Activated T-helper 17 cell treated with anti-CD3 and anti-CD28 coated beads, Interleukin-2, amount 50 U/mL, for 72 hours (primary cell): ENCODE measurements at places on chromosomes 16 and 17. TPM values are rescaled to one million over a fixed set of nuclear protein-coding genes. Genes with fewer than 3 reads are reported as not detected.
A peak's percentile ranks its signal among the peaks of the same experiment; 100 is the strongest.

Gene SMIM22
- not detected for total RNA-seq

Gene CLEC19A
- total RNA-seq: not detected

Gene KRTAP16-1
- 0.15 TPM for total RNA-seq

Gene ODAD4
- 0.63 TPM for total RNA-seq

Gene POLR2C
- total RNA-seq: 71.3 TPM

Gene NHLRC4
- total RNA-seq: 1.1 TPM

- ATAC-seq: no peak
Observed at GRCh38 chr16:46748775-46749705, 896 bp upstream of the MYLK3 start.

DNA sequence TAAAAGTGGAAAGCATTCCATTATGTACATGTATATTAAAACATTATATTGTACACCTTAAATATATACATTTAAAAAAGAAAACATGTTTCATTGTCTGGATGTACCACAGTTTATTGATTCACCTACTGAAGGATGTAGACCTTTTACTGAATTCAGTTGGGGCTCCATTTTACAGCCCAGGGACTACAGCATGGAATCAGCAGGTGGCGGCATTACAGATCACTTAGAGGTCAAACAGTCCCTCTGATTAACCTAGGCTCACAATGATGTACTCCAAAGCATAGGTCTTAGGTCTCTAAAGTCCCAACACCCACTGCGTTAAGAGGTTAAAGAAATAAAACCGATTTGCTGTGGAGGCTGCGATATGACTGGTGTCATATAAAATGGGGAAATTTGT is 490.9 kb downstream of the SHISA9 start:
- no peak for ATAC-seq

- ATAC-seq: no peak
Observed at GRCh38 chr16:19864566-19864965, 20.1 kb downstream of the GPRC5B start.

GRCh38 chr17:31525801-31526549 is 134.5 kb downstream of the RAB11FIP4 start:
- no peak for ATAC-seq

DNA sequence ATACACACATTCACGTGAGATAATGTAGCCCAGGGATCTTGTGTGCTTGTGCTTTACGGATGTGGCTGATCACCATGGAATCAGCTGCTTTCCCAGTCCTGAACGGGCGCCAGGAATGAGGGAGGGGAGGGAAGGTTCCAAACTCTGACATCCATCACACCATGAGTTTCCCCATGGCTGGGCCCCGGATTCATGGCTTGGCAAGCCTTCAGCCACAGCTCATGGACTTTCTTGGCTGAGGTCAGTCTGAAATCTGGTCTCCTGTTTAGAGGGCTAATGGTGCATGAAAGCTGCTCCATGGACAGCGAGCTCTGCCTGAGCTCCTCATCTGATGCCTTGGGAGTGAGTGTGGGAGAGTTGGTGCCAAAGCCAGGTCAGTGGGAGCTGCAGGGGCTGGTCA is 767.6 kb upstream of the EEF2KMT start:
- ATAC-seq: no peak

DNA sequence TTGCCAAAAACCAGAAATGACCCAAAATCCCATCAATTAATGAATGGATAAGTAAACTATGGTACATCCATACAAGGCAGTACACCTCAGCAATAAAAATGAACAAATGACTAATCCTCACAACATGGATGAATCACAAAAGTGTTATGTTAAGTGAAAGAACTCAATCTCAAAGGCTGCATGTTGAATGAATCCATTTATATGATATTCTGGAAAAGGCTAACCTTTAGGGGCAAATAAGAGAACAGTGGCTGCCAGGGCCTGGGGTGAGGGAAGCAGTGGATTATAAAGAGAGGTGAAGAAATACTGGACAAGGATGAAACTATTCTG is 46.1 kb upstream of the MSI2 start:
- ATAC-seq: no peak

GRCh38 chr17:74379495-74380085 is 12.3 kb downstream of the GPR142 start:
- peak; percentile 96 for ATAC-seq

DNA sequence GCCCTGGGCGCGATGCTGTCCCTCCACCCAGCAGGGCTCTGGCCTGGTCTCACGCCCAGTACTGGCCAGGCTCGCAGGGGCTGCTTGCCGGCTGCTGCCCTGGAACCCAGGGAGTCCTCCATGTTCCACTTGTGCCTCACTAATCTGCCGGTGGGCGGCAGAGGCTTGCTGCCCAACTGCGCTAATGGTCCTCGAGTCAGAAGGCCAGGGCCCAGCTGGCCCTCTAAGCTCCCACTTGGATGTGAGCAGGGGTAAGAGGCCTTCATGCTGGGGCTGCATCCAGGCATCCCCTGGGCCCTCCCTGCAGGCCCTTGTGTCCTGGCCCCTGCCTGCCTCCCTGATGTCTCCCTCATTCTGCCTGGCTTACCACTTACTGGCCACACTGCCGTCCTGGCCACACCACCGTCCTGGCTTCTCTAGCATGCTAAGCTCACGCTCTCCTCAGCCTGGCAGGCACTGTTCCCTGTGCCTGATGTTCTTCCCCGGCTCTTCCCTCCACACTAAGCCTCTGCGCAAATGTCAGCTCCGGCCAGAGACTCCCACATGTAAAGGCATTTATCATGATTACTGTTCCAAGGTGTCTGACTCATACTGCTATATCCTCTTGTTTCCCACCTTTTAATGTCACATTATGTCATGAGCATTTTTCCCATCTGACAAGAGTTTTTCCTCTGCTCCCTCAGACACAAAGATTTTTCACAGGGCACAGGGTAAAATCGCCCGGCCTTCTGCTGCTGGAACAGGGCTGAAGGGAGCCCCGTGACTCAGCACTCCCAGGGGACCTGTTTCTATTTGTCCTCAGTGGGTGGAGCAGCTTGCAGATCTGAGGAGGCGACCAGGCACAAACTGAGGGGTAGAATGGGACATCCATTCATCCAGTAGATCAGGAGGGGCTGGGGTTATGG is 15.9 kb downstream of the B9D1 start:
- no peak for ATAC-seq

DNA sequence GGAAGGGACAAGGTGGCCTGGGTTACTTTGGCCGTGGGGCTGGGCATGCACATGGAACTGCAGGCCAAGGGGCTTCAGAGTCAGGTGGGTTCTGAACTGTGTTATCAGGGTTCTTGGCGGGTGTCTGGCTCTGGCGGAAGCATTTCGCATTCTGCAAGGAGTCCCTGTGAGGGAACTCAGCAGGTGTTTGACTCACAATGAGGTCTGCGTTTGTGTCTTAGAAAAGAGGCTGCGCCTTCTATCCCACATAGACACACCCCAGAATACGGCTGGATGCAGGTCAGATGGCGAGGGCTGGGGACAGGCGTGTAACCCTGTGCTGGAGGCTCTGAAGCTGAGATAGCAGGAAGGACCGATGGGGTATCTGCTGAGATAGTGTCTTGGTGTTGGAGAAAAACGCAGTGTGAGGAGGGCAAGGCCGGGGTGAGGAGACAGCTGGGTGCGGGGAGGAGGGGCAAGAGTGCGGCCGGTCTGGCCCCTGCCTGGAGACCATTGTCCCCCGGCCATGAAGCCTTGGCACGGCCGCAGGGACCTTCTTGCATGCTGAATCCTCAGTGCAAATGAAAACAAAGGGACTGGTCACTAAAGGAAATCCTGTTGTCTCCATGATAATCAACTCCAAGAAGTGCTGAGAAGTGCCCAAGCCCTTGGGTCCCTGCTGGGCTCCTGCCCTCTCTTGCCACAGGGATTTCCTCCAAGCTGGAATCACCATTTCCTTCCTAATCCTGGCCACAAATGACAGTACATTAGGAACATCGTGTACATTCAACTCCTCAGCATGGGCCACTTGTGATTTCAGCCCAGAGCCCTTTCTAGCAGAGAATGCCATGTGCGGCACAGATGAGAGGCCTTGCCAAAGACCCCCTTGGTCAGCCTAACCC is 22.8 kb upstream of the MTSS2 start:
- ATAC-seq: no peak

DNA sequence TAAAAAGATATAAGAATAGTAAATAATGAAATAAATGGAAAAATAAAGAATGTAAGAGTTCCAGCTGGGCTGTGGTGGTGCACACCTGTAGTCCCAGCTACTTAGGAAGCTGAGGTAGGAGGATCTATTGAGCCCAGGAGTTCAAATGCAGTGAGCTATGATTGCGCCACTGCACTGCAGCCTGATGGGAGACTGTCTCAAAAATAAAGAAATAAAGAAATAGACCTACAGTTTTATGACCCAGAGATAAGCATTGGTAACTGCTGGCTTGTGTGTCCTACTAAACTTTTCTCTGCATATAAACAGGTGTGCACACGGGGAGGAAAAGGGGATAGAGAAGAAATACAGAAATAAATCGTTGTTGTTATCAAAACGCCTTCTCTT is 7.8 kb upstream of the PDP2 start:
- no peak for ATAC-seq

DNA sequence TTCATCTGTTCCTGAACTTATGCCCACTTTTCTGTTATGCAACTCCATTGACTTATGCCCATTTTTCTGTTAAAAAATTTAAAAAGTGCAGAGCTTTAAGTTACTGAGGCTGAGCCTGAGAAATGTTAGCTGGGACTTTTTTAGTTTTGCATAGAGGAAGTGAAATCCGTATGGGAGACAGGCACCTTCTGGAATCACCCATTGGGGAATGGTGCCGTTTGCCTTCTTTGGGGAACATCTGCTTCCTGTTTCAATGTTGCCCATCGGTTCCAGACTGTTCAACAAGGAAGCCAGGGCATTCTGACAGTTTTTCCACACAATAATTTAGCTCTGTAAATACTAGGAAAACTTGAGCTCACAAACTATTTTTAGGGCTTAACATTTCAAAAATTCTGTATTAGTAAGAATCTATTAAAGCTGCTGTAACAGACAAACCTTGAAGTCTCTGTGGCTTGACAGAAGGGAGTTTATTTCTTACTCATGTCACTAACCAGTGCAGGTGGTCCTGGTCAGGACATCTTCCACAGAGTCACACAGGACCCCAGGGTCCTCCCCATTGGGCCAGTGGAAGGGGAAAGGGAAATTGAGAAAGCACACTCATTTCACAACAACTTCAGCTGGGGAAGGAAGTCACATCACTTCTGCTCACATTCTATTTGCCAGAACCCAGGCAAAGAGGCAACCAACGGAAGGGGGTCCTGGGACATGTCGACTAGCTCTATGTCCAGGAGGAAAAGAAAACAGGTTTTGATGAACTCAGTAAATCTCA is 17.2 kb downstream of the PRKCB start:
- no peak for ATAC-seq

DNA sequence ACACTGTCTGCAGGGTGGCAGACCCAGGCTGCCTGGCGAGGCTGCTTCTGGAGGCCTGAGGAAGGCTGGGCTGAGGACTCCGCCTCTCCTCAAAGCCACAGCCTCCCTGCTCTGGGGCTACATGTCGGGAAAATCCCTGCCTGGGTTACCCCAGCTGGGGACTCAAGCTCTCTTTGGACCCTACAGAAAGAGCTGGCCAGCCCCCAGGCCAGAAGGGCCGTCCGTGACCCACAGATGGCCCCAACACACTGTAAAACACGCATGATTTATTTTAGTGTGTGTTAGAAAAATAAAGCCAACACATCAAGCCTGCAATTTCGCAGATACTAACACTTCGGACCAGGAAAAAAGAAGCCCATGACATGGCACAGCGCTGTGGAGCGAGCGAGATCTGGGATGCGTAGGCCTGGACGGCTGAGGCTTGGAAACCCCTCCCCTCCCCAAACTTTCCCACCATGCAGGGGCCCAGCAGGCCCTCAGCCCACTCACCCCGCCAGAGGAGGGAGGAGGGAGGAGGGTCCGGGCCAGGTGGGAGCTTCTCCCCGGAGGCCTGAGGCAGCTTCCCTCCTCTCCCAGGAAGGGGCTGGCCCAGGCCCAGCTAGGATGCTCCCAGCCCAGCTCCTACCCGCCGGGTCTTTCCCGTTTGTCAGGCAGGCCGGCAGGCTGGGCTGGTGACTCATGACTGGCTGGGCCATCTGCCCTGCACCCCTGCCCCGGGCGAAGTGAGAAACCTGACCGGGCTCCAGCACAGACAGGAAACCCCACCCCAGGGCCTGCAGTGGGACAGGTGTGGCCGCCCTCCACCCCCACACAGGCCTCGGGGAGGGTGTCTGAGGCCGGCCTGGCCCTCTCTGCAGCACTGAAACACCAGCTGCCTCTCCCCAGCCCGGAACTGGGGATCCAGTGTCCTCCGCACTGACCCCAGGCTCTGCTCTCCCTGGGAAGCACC is 34.1 kb upstream of the SLC38A10 start:
- ATAC-seq: peak; percentile 26

DNA sequence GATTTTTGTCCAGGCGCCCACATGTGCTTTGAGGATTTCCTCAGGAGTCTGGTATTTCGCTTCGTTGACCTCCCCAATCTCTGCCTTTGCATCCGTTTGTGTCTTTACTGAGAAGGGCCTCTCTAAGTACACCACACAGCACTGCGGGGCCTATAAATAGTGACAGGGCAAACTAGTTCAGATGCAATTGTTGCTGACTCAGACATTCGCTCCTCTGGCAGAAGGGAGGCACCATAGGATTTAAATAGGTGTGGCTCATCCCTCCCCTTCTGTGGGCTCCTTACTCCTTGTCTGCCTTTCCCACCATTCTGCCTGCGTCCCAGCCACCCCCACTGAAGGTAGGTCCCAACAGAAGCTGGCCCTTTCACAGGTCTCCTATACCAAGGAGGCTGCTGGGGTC is 192.3 kb downstream of the SHISA9 start:
- ATAC-seq: no peak

GRCh38 chr17:30312226-30312625 is 20.5 kb upstream of the BLMH start:
- no peak for ATAC-seq

- ATAC-seq: no peak
Observed at GRCh38 chr17:20203018-20203417, 193.9 kb downstream of the SPECC1 start.

GRCh38 chr16:27539120-27539519 is 10.6 kb downstream of the GTF3C1 start:
- no peak for ATAC-seq

DNA sequence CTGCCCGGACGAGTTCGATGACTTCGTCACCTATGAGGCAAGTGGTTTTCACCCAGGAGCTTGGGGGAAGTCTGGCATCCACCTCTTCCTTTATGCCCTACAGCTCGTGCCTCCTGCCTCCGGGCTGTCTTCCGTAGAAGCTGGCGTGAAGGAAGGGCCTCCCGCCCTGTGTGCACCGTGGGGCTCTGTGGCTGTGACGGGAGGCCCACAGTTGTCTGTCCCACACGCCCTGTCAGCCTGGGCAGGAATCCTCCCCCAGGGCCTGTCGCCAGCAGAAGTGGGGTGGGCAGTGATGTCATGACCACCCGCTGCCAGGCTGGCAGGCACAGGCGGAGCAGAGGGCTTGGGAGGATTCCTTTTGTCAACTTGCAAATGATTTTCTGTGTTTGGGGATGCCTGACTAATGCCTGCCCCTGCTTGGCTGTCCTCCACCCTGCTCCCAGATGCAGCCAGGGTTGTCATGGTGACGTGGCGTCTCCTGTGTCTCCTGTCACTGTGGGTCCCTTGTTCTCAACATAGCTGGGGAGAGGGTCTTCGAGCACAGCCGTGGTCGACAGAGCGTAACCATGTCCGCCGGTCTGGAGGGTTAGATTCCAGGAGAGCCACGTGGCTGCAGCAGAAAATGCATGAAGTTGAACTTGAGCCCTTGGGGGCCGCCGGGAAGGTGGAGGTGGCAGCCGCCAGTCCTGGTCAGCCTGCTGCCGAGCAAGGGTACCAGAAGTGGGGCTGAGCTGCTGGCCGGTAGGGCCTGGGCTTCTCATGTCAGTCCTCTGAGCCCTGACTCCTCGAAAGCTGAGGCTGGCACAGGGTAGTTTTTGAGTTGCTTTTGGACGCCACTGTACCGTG is 46.1 kb downstream of the RAB11FIP3 start:
- ATAC-seq: no peak
